ENCODE measurements at places on chromosomes 5 and 9.

GRCh38 chr9:136282272-136282861 is 21.5 kb downstream of the CCDC187 start:
- DNase-seq = no peak

GRCh38 chr5:151670953-151671636 is 15.6 kb downstream of the SPARC start:
- no peak for DNase-seq

GRCh38 chr5:110371011-110371724 is 355.3 kb downstream of the TMEM232 start:
- DNase-seq = no peak

DNA sequence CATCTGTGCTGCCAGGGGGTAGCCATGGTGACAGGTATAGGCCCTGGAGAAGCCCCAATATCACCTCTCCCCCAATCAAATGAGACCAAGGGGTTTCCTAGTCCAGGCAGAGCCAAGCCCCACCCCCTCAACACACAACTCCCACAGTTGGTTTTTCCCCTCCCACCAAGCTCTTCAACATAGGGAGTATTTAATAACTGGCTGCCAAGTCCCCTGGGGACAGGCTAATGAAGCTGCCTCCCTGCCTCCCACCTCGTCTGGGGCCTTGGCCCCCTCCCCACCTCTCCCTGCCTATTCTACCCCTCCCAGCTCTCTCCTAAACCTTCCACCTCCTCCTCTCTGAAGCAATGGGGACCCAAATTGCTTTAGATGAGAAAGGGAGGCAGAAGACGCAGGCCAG is 23.4 kb downstream of the CPLX2 start:
- no peak for DNase-seq

GRCh38 chr9:35756275-35757225 is 2.5 kb upstream of the MSMP start:
- DNase-seq = peak; percentile 69

- no peak for DNase-seq
Measured at GRCh38 chr9:136086951-136087740, 7.9 kb downstream of the NACC2 start.

GRCh38 chr5:92424785-92425426 is 1041.8 kb upstream of the ARRDC3 start:
- no peak for DNase-seq

DNA sequence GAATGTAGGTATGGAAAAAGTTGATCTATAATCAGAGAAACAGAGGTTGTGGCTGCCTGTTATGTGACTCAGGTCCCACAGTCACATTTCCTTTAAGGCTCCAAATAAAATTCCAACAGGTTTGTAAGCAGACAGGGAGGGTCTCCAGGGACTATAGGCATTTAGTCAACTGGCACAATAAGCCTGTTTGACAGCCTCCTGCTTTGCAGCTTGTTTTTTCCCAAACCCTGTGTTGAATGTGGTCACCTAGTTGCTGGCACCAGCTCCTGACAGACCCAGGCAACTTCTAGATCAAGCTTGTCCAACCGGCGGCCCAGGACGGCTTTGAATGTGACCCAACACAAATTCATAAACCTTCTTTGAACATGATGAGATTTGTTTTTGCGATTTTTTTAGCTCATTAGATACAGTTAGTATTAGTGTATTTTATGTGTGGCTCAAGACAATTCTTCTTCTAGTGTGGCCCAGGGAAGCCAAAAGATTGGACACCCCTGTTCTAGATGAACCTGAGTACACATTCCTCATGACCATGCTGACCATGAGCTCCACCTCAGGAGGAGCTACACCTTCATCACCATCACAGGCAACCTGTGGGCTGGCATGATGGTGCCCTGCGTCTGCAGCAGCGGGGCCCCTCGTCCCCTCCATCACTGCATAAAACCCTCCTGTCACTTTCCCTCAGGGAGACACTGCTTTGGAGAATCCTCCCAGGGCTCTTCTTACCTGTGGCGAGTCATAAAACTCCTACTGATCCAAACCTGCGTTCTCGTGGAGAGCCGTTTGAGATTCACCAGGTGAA is 15.7 kb upstream of the GRHPR start:
- no peak for DNase-seq

GRCh38 chr9:35798658-35799374 is 7.4 kb downstream of the NPR2 start:
- no peak for DNase-seq

- DNase-seq = no peak
Measured at GRCh38 chr5:173591056-173591514, 25.4 kb downstream of the BOD1 start.

GRCh38 chr9:105007143-105007542 is 79.2 kb upstream of the ABCA1 start:
- DNase-seq = no peak

- peak; percentile 58 for DNase-seq
Measured at GRCh38 chr5:172932313-172933017, 26.8 kb upstream of the RPL26L1 start.

DNA sequence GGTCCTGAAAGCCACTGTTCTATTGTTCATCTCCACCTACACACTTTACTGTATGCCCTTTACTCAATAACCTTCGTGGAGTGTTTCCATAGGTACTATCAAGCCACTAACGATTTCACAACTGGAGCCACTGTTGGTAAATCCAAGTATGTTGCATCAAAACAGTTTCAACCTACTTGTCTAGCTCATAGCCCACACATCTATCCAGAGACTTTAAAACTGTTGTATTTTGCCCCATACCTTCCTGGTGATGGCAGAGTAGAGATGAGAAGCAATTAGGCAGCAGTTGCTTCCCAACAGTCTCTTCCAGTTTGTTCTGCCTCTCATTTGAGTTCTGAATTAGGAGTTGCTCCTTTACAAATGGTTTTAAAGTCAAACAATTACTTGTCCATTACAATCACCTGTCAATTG is 607 bp downstream of the FAXDC2 start:
- no peak for DNase-seq

DNA sequence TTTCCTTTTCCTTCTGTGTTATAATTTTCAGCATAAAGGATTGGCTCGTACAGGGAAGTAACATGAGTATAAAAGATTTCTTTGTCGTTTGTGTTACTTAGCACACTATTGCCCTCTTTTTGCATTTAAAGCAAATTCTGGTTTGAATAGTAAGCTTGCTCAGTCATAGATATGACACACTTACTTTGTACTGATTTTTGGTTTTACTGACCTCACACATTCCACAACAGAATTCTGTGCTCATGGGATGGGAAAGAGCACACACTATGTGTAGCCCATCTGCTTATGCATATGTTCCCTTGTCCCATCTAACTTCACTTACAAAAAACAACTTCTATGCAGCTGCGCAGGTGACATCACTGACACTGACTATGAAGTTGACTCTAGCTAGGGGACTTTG is 111.9 kb upstream of the MTAP start:
- DNase-seq = no peak

DNA sequence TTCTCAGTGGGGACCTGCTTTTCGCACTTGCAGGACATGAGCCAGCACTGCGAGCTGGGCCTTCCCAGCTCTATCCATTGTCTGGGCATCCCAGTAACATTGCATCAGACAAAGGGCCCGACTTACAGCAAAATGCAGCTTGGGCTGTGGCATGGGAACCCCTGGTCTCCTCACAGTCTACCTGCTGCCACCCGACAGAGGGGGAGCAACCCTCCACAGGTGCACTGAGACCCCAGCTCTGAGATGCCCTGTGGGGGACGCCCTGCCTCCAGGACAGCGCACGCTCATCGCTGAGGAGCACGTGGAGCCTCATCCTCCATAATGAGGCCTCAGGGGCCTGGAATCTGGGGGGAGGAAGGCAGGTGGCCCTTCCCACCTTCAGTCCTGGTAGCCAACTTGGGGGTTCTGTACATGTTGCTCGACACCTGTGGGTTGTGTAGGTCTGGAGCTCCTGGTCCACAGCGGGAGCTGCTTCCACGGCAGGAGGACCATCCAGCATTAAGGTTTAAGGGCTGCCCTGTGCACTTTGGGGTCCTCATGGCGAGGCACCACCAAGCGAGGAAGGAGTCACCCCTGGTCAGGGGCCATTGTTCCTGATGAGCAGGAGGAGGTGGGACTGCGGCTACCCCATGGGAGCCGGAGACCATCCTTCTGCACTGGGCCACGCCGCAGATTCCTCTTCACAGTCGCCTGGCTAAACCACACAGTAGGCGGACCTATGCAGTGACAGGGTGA is 376.5 kb upstream of the IRX1 start:
- no peak for DNase-seq

DNA sequence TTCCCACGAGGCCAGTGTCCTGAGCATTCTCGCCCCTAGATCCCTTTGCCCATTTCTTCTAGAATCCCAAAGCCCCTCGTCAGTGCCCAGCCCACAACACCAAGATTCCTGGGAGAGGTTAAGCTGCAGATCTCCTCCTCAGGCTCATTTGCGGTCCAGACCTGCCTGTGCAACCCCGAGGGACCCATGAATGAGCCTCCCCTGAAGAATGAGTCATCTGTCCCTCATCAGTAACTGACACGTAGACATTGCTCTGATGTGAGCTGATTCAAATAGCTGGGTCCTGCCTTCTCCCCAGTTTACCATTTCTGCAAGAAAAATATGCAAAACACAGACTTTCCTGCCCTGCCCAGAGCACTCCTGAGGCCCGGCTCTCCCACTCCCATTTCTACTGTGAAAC is 92.8 kb downstream of the ADCY2 start:
- no peak for DNase-seq

- DNase-seq = no peak
Measured at GRCh38 chr5:126674145-126674544, 73.4 kb downstream of the PHAX start.

DNA sequence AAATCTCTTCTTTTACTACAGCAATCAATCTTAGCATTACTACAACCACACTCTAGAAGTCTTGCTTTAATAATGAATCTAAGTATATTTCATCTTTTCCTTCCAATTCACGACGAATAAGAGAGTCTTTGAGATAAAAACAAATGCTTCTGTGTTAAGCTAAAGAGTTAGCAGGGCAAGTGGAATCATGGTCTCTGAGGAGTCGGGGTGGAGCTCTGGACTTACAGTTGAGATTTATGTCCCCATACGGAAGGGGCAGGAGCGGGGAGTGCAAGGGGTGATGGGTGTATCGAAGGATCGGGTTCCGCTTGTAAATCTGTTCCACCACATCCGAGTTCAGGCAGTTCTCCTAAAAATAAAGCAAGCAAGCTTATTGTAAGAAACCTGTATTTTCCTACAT is 59.0 kb upstream of the RETREG1 start:
- no peak for DNase-seq

DNA sequence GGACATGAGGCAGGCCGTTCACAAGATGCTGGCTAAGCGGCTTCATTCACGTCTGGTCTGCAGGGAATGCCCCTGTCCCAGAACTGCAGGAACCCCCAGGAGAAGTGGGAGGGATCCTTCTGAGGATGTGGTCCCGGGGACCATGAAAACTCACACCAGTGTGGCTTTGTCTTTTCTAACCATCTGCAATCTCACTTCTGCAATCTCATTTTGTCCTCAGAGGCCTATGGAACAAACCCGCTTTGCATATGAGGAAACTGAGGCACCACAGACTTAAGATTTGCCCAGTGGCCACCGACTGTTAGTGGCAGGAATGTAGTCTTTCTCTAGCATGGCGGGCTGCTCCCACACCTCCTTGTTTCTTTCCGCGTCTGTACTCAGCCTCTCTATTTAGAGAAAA is 6.9 kb downstream of the CXCL14 start:
- no peak for DNase-seq

DNA sequence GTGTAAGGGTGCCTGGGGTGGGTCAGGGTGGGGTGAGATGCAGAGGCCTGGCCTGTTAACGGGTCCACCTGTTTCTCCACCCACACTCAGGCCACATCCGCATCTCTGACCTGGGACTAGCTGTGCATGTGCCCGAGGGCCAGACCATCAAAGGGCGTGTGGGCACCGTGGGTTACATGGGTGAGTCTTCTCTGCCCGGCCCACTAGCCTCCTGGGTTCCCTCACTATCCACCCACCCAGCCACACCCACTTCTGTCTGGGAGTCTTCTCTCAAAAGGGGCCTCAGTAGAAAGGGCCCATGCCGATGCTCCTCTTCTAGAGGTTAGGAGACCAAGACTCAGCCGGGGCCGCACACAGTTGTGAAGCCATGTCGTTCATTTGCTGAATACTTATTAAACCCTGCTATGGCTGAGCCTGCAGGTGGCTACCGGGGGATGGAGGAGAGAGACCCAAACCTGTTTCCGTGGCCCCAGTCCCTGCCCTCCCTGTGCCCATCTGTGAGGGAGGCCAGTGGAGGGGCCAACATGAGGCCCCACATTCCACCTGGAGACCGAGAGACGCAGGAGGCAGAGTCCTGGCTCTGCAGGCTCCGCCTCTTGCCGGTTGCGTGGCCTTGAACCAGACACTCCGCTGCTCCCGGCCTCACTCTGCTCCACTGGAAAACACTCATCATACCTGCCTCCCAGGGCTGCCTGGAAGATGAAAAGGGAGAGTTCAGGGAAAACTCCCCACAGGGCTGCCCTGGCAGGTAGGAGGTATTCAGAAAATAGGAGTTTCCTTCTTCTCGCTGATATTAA is 8.7 kb downstream of the GRK6 start:
- DNase-seq = no peak

DNA sequence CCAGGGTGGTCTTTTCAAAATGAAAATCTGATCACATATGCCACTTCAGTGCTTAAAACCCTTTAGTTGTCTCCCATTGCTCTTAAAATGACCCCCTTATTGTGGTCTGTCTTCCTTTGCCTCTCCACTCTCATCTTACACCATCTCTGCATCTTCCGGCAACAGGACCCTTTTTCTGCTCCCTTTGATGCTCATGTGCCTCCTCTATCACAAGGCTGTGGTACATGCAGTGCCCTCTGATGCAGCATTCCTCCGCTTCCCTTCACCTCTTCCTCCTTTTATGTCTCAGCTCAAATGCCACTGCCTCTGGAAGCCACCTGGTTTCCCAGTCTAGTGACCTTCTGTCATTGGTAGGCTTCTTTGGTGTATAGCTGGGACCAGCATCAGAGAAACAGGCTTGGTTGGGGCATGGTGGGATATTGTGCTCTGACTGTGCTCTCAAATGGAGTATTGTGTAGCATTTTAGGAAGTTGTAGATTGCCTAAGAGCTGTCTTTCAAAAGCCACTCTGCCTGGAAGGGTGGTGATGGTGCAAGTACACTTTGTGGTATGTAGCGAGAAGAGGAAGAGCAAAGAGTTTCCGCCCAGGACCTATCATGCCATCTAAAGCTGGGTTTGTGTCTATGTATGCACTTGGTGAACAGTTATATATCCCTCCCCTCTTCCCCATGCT is 28.1 kb downstream of the ARHGAP26 start:
- DNase-seq = no peak

GRCh38 chr5:81639556-81639955 is 111.3 kb downstream of the SSBP2 start:
- no peak for DNase-seq

DNA sequence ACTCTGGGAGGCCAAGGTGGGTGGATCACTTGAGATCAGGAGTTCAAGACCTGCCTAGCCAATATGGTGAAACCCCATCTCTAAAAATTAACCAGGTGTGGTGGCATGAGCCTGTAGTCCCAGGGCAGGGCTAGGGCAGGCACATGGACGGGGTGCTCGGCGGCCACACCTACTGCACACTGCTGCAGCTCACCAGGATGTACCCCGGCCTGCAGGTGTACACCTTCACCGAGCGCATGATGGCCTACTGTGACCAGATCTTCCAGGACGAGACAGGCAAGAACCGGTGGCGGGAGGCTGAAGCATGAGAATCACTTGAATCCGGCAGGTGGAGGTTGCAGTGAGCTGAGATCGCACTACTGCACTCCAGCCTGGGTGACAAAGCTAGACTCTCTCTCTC is 3.2 kb downstream of the ST6GALNAC4 start:
- DNase-seq = no peak

Data from activated effector memory CD4-positive, alpha-beta T cell treated with Interleukin-2 at 50 U/mL for 16 hours (primary cell).